ENCODE measurements at places on chromosomes 7 and 10.

- DNase-seq = no peak
Measured at GRCh38 chr10:21032587-21033319, 135.6 kb upstream of the NEBL start.

DNA sequence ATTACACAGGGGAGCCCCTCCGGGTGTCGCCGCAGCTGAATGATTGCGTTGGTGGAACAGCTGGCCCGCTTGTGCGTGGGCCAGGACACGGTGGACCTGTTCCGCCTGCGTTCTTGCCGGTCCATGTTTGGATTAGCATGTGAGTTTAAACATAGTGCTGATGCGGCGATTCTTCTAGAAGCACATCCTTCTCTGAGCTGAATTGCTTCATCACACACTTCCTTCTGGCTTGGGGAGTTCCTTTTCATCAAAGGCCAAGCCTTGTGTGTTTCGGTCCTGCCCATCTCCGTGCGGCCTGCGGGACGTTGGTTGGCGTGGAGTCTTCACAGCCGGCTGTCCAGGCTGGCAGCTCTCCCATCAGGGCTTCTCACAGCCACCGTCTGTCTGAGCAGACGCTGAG lies 45.5 kb upstream of the SLC29A4 start:
- DNase-seq = no peak

- DNase-seq = no peak
Measured at GRCh38 chr10:49612513-49613164, 1.2 kb upstream of the CHAT start.

GRCh38 chr7:30844483-30844874 lies 67.2 kb upstream of the AQP1 start:
- no peak for DNase-seq

DNA sequence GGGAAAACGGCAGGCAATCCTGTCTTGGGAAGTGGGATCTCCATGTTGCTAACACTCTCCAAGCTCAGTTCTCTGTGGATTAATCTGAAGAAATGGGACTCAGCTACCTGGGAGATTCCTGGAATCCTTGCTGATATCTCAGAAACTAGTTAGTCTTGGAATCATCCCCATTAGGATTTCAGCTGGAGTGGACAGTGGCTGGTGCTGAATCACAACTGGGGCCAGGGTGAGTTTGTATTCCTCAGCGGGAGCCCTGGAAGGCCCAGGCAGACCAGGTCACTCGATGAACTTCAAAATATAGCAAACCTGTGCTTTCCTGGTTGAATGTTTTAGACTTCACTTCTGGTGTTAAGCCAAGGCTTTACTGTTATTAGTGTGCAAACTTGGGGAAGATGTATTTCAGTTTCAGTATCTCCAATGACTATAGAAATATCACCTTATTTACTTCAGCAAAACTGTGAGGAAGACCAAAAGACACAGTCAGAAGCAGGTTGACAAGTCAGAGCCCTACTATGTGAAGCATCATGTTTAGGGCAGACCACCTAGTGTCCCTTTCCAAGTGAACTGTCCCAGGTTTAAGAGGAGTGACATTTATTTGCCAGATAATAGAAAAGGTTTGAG lies 126.1 kb downstream of the AOAH start:
- no peak for DNase-seq

GRCh38 chr7:35716038-35716803 lies 21.3 kb upstream of the HERPUD2 start:
- DNase-seq = no peak

GRCh38 chr10:118922226-118922625 lies 107.3 kb upstream of the NANOS1 start:
- DNase-seq = no peak

DNA sequence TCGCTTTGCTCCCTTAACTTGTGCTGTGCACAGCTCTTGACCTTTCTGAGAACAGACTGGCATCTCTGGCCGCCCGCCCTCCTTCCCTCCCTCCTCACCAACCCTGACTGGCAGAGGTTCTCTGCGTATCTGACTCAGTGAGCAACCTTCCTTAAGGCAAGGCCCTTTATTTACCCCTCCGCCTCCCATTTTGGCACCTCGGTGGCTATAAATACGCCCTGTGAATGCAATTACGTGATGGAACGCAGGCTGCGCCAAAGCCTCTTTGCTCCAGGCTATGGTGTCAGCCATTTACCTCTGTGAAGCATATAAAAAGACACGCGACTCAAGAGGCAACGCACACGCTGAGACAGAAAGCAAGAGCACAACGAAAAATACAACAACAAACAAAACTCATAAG lies 764.3 kb downstream of the SUGCT start:
- DNase-seq = no peak

DNA sequence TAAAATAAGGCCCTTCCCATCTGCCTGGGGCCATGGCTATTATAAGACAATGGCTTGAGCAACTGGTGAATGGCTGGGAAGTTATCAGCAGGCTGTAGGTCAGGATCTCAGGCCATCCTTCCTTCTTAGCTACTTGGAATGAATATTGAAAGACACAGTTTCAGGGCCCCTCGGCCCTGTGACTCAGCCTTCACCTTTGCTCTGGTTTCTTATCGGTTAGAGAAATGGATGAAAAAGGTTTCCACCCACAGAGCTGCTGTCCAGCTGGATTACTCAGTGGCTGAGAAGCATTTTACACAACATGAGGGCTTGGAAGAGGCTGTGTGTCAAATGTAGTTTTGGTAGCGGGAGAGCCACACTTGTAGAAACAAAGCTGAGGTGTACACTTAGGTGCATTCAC lies 9.4 kb downstream of the ACSL5 start:
- no peak for DNase-seq

- DNase-seq = no peak
Measured at GRCh38 chr10:27380929-27381358, 123.2 kb upstream of the RAB18 start.

DNA sequence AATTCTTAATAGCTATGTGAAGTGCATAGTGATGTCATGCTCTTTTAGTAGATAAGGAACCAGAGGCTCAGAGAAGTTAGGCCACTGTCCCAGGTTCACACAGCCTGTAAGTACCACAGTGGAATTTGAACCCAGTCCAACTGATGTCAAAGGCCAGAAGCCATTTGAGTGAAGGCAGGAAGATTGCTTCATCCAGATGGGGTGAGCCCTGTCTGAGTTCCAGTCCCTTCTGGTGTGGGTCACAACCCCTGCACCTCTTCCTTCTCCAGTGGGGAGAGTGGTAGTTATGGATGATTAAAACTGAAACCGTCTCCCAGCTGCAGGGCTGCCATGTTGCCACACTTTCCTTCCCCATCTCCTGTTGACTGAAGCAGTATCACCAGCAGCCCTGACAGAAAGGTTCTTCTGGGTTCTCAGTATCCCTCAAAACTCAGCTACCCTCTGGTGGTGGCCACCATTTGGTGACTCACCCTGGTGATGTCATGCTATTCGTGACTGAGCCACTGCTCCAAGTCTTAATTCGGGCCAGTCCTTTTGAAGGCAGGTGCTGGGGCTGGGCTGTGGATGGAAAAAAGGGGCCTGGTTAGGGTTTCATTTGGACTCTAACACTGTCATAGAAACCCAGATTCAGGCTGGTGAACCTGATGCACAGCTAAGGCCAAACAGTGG lies 1.5 kb upstream of the C10orf95 start:
- DNase-seq = no peak

DNA sequence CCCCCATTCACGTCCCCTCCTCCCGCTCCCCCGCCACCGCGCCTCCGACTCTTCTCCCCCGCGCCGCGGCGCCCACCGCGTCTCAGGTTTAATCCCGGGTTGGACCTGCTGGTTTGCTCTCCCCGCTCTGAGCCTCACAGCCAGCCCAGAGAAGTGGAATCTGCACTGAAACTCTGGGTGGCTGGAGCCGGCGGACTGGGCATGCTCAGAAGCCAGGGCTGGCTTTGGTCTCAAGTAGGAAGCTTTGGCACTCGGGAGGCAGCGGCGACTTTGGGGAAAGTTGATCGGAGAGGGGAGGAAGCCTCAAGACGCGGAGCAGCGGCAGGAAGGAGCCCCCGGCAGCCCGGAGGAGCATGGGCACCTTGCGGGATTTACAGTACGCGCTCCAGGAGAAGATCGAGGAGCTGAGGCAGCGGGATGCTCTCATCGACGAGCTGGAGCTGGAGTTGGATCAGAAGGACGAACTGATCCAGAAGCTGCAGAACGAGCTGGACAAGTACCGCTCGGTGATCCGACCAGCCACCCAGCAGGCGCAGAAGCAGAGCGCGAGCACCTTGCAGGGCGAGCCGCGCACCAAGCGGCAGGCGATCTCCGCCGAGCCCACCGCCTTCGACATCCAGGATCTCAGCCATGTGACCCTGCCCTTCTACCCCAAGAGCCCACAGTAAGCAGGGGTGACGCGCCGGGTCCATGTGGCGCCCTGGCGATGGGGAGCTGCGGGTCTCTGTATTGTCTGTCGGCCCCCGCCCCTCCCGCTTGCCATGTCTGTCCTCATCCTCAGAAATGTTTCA lies at the start of gene PRKG1:
Gene PRKG1, plus strand, starts transcription at position 250 of the 791 bp plus-strand sequence.
- DNase-seq = no peak

DNA sequence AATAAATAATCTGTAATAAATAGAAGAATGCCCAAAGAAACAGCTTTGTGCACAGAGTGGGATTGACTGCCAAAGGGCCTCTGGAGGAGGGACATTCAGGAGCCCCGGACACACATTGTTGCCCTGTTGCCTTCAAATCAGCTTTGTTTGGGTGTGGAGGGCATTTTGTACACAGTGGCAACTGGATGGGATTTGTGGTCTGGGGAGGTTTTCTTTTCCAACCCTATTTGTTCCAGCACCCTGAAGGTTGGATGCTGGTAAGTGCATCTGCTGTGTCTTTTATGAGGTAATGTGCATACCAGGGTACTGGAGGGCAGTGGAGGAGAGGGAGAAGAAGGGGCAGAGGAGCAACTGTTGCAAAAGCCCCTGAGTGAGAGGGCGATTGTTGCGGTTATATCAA lies 6.3 kb downstream of the LRMDA start:
- no peak for DNase-seq

Measured in DMS79 (cell line).